SK-N-SH treated with all-trans-retinoic acid at 6 μM for 48 hours (cell line): ENCODE measurements at places on chromosomes 3 and 15.

GRCh38 chr15:38073178-38073946 is 138.9 kb downstream of the TMCO5A start:
- no peak for ATAC-seq

DNA sequence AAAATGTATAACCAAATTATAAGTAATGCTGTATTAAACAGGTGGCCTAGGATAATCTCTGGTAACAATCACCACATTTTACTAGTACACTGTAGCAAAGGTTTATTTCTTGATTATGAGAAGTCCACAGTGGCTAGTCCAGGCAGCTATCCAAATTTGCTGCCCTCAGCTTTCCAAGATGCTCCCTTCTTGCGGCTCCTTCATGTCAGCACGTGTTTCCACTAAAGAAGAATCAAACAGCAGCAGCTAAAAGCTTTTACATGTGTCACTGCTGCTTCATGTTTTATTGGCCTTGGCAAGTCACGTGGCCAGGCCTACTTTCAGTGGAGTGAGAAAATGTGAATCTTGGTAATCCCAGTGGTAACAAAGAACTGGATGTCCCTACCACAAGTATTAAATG is 5.6 kb upstream of the RBMS3 start:
- ATAC-seq = peak; percentile 52

- ATAC-seq = no peak
Measured at GRCh38 chr3:112425858-112426750, 73.2 kb downstream of the BTLA start.

- ATAC-seq = no peak
Measured at GRCh38 chr3:107110596-107111305, 266.5 kb upstream of the CCDC54 start.

DNA sequence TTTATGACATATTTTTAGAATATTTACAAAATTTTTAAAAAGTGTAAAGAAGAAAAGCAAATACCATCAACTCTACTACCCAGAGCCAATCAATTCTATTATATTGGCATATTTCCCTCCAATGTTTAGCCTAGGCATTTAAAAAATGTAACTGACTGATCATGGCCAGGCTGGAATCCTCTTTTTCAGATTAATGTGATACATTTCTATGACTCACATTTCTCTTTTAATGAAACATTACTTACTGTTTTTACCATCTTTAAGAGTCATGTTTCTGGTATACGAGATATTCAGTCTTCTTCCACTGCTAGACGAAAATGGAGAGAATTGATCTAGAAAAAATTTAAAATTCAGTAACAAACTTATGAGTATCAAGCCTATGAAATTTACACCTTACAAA is 53.4 kb upstream of the DCUN1D1 start:
- peak; percentile 91 for ATAC-seq

DNA sequence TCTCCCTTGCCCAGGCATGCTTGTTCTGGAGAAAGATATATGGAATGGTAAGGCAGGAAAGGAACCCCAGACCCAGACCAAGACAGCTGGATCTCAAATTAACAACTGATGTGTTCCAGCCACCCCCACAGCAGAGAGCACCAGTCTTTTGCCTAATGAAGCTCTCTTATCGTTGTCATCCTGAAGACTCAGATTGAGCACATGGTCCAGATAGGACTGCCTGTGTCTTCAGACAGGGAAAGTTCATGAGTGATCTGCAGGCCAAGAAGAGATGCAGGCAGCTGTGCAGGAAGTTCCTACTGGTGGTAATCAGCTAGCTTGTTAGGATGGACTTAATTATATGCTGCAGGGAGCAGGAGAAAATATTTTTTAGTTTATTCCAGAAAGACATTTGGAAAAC is 53.3 kb downstream of the PPP2R3A start:
- peak; percentile 55 for ATAC-seq

DNA sequence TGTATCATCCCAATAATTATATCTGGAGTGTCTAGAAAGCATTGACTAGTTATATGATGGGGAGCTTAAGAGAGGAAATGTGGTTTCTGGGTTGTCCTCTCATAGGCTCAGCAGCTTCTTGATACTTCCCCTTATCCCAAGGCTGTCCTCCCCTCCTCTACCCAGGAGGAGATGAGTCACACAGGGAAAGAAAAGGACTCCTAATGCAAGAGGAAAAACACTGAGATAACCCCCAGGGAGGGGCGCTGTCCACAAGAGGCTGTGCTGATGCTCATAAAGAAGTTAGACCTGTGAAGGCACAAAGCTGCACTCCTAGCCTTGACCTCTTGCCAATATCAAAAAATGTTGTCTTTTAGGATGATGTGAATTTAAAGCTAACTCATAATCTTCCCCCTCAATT is 28.8 kb upstream of the GYG1 start:
- ATAC-seq = peak; percentile 92

- ATAC-seq = no peak
Measured at GRCh38 chr3:45001738-45002137, 24.4 kb upstream of the CLEC3B start.

DNA sequence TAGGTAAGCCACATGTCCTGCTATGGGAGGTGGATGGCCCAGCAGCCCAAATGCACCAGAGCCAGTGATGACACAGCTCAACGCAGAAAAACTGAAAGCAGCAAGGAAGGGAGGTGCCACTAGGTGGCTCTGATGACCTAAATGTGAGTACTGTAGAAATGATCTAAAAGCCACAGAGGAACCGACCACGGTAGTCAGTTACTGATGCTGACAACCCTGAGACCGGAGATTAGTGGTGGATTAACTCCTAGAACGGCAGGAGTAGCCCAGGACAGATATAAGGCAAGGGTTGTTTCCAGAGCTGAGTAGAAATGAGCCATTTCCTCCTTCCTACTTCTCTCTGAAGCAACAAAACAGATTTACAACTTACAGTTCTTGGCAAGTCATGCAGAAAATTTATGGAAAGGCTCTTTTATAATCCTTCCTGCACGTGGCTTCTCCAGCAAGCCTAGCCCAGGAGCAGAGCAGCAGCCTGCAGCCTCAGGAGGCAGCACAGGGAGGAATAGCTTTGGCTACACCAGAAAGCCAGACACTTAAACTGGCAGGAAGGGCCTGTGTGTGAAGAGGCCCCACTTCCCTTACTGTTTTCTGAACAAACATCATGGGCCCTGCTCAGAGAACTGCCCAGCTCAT is 13.1 kb downstream of the FBXL22 start:
- peak; percentile 97 for ATAC-seq

GRCh38 chr15:75339531-75340240 is 3.8 kb downstream of the COMMD4 start:
- no peak for ATAC-seq

DNA sequence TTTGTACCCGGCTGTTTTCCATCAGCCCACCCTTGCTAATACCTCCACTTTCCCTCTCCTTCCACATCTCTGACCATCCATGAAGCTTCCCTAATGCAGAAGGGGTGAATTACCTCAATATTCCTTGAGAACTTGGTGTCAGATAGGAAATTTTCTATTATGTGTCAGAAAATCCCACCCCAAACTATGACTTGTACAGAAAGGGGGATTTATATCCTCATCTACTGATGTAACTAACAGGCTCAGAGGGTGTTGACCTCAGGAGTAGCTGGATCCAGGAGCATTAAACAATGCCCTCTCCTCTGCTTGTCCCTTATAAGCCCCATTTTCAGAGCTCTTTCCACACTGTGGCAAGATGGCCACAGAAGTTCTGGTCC is 242.8 kb upstream of the TLE3 start:
- ATAC-seq = no peak

GRCh38 chr3:31105438-31106077 is 211.1 kb upstream of the GADL1 start:
- ATAC-seq = peak; percentile 96

DNA sequence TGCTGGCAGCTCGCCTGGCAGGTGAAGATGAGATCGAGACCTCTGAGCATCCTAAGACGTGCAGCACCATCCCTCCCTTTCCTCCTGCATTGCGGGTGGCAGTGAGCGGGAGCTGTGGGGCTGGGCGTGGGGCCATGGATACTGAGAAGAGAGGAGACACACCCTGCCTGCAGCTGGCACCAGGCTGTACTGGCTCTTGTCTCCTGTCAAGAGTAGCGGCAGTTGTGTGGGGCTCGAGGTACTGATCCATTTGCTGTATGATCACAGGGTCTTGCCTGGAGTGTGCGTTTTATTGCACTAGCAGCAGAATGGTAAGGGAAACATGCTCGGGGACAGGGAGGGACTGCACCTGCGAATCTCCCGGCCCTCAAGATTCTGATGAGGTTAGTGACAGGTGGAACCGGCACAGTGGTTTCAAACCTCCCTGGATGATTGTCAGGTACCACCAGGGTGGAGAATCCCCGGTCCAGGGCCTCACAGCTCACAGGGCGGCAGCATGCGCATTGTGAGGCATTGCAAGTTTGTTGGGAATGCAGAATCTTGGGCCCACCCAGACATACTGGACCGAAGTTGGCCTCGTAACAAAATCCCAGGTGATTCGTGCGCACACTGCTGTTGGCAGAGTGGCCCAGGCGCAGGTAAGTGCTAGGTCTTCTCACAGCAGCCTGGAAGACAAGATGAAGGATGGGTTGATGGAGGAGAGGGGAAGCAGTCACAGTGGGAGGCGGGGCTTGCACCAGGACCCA is 14.1 kb downstream of the SYNM start:
- no peak for ATAC-seq

DNA sequence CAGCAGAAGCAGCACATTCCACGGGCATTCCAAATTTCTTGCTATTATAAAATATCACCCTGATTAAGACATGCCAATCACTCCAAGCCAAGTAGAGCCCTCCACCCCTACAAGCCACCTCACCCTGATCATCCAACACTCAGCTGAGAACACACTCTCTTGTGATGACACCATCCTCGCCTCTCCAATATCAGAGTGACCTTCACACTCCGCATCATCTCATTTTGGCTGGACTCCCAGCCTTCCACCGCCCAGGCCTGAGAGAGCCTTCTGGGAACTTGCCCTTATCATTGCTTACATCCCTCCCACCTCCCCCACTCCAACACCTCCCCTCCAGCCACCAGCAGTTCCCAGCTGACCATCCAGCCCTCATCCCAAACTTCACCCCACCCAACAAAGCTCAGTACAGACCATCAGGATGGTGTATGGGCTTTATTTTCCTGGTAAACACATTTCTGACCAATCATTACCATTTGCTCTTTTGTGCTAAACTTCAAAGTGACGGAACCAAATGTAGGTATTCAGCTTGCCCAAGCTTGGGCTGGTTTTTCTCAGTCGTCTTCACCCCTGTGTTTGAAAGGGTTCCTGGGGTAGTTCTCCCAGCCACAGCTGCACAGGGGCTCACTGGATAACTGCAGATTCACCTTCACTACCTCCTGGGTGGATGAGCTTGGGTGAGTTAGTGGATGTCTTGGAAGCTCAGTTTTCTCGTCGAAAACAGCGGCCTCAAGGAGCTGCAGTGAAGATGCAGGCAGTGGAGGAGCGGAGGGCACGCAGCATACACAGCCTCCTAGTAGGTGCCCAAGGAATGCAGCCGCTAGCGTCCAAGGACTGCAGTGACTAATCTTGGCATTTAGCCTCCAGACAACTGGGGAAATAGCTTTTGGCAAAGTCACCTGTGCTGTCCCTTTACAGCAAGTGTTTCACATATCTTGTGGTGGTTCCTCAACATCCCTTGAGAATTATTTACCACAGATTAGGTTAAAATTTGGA is 115.1 kb downstream of the LIPC start:
- peak; percentile 93 for ATAC-seq

GRCh38 chr15:70420086-70420947 is 322.6 kb upstream of the TLE3 start:
- ATAC-seq = no peak

GRCh38 chr3:171749124-171749523 is 61.2 kb downstream of the PLD1 start:
- no peak for ATAC-seq

- no peak for ATAC-seq
Measured at GRCh38 chr15:41836073-41836472, 2.6 kb upstream of the PLA2G4B start.

GRCh38 chr3:100299016-100299415 is 35.5 kb upstream of the NIT2 start:
- ATAC-seq = no peak

DNA sequence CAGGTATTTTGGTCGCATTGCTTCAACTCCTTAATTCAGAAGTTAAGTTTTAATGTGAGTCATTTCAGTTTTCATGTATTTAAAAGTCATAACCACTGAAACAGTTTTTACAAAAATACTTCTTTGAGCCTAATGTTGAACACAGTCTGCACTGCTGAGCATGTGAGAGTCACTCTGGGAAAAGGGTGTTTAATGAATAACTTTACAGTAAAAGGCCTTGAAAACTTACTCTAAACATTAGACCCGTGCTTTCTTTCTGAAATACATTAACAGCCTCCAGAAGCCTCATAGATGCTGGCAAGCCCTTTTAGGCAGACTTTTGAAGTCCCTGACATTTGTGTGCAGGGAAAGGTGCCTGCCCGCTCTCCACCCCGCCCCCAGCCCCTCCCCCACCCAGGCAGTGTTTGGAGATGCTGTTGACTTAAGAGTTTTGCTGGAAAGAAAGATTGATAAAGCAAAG is 68.9 kb upstream of the NR2F2 start:
- no peak for ATAC-seq

GRCh38 chr15:45660231-45660979 is 25.6 kb downstream of the SQOR start:
- no peak for ATAC-seq

DNA sequence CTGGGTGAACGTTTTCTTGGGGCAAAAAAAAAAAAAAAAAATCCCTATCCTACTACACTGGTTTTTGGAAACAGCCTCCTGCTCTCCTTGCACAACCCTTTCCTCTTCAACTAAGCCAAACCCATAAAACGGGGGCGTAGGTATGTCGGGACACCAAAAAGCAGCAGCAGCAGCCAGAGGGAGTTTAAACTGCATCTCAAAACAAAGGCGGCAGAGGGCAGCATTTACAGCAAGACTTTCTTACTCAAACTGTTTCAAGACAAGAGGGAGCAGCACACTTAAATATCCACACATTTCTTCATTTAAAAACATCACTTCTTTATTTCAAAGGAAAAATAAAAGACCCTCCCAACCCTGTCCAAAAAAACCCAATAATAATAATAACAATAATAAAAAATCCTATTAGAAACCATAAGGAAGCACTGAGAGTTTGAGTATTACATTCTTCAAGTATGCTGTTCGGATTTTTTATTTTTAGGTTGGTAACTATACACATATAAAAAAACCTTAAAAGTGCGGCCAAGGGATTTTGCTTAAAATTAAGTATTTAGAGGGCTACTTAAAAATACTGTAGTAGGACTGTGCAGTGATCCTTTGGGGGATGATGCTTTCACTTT is 43.9 kb upstream of the PLXND1 start:
- peak; percentile 65 for ATAC-seq

DNA sequence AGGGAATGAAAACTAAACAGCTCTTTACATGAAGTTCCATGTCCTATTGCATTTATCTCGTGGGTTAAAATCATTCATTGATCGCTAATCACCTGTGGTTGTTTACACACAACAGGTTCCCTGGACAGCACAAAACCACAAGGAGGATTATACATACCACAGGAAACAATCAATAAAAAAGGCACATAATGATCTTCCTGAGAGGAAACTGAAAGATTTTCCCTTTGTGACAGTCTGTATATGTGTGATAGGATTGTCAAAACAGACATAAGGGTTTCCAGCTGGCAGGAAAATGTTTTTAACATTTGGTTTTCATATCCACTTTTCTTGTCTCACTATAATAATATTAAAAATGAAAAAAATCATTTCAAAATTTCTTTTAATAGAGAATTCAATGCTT is 541.8 kb downstream of the NLGN1 start:
- no peak for ATAC-seq
